ENCODE measurements at places on chromosomes 7 and 10.

- no peak for DNase-seq
Observed at GRCh38 chr7:19958309-19958896, 185.0 kb upstream of the TMEM196 start.

- no peak for DNase-seq
Observed at GRCh38 chr10:114684084-114684821, 26.2 kb upstream of the ABLIM1 start.

DNA sequence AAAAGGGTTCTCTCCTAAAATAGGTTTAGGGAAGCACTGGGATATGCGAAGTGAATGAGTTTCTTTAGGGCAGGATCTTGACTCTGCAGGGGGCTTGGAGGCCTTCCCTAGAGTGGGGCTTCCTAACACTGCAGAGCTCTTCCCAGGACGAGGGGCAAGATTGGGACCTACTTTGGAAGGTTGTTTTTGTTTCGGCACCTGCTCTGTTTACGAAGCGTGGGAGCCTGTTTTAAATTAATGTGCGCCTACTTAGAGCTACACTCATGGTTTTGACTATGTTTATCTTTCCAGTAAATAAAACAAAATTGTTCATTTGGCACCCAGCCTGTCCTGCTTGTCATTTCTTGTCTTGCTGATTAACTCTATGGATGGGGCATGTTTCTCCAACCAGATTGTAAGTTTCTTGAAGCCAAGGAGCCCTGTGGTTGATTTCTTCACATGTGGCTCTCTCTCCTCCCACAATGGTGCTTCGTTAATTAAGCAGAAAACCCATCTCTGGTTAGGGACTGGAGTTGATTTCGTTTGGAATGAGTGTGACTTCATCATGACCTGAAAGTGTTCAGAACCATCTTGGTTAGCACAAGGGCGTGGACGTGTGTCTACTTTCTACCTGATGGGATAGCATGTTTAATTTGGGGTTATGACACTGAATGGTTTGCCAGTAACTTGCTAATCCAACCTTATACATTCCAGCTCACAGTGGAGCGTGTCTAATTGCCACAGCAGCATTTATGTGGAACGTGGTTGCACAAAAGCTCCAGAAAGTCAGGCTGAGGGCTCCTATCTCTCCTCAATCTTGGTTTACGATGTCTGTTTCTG is 98.1 kb downstream of the TCF7L2 start:
- no peak for DNase-seq

DNA sequence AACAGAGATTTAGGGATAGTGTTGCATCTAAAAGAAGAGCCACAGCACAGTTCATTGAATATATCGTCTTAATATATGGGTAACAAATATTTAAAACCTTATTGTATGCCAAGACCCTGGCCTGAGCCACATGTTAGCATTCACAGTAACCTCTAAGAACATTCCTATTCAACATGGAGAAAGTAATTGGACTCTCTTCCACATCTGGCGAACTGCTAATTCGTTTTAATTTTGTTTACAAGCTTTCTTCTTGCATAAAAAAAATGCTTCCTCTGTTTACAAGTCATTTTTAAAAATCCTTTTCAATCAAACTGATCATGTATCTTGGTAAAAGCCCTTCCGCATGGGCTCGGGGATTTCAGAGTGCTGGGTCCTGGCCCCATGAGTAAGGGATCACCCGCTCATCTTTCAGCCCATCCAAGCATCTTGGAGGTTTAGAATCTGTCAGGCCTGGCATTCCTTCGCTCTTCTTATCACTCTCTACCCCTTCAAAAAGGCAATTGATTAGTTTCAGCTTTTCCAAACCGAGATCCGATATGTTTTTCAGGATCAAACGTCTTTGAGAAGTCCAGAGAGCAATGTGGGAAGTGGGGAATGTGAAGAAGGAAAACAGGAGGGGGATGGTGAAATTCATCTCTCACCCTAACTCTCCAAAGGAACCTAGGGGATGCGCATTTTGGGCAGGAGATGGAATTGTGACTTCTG is 7.3 kb downstream of the TWIST1 start:
- no peak for DNase-seq

DNA sequence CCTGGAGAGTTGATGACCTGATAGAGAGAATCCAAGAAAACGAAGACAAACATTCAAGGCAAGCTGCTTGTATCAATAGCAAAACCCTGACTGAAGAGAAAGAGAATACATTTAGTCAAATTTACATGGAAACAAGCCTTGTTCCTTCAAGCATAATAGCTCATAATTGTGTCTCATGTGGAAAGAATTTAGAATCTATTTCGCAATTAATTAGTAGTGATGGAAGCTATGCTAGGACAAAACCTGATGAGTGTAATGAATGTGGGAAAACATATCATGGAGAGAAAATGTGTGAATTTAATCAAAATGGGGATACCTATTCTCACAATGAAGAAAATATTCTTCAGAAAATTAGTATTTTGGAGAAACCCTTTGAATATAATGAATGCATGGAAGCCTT is 18.0 kb downstream of the RBAK start:
- no peak for DNase-seq

DNA sequence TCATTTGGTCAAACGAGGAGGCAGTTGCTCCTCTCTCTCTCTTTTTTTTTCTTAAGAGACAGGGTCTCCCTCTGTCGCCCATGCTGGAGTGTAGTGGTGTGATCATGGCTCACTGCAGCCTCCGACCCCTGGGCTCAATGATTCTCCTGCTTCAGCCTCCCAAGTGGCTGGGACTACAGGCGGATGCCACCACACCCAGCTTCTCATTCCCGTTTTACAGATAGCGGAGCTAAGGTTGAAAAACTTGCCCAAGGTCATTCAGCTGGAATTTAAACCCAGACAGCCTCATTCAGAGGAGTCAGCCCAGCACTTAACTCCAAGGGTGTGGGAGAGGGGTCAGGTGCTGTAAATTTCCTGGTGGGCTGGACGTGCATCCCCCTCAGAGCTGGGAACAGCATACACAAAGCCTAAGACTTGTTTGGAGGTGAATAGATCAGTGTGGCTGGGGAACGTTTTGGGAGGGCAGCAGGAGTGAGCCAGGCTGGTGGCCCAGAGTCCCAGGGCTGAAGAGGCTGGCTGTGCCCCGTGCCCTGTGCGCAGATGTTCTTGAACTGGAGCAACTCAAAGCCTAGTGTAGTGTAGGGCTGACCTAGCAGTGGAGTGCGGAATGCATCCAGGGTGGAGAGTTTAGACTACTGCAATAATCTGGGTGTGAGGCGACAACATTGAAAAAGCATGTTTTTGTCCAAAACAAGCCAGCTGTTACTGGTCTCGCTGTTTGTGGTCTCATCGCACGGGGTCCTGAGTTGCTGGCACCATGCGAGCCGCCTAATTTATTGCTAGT is 2.3 kb downstream of the HTRA1 start:
- DNase-seq = no peak

DNA sequence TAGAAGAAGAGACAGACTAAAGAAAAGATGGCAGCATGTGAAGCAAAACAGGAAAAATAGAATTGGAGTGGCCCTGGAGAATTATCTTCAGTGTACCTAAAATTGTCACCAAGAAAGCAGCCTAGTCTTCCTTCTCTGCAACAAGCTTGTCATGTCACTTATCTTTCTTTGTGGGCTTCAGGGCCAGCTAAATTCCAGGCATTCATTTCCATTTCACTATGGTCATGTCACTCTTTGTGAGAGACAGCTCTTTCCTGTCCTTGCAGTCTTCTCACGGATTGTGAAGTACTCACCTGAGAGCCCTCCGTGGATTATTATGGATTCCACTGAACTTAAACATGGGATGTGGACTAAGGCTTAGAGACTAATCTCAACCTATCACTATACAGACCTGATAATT is 9.0 kb upstream of the HKDC1 start:
- no peak for DNase-seq

- DNase-seq = no peak
Observed at GRCh38 chr7:45593877-45594276, 19.7 kb downstream of the ADCY1 start.

DNA sequence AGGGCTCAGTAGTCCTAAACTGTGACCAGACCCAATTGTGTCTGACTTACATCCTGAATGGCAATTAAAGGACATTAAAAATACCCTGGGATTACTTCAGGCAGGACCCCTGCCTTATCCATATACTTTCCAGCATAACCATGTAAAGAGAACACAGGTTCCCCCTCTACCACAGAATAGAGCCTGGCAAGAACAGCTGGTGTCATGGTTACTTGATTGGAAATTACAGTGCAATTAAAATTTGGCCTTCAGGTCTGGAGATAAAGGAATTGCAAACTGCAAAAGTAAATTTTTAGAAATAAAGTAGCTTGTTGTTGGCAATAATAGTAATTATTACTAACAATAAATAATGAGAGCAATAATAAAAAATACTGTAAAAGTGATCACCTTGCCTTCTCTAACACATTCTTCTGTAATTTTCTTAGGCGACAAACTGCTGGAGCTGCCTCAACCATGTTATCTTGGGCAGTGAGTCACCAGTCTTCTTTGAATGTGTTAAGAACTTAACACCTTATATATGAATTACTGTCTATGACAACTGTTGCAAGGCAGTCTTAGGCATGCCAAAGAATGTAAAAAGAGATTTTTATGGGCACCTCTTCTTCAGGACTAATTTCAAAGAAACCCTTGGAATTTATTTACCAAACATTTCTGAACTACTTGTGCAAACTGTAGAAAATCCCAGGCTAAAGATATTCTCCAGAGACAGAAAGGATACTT is 53.7 kb downstream of the HIBADH start:
- DNase-seq = no peak
